ENCODE measurements at places on chromosomes 7 and 10.

DNA sequence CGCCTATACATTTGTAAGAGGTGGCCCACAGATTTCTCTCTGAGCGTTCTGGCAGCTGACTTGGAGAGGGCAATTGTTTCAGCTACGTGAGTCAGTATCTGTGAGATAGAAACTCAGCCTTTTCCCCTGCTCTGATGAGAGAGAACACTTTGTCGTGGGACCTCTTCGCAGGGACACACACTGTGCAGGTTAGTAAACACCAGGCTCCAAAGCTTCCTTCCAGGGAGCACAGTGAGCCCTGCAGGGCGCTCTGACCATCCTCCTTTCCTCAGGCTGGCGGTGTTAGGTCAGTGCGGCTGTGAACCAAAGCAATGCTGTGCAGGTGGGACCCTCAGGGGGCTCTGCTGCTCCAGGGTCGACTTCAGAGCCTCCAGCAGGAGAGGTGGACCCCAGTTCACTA is 152.2 kb upstream of the TCF7L2 start:
- DNase-seq, result no peak

DNA sequence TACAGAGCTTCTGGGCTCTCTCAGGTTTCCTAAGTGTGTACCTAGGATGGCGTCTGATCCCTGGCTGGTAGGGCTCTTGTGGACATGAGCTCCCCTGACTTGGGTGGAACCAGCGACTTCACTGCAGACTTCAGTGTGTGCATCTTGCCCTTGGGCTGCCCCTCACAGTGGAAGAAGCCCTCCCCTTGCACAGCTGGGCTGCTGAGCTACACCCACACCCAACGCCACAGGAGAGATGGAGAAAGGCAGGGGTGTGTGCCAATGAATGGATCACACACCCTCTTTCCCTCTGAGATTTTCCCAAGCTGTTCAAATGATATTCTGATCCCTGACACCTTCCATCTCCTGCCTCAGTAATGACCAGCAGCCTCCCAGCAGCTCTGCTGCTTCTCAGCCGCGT is 296.7 kb downstream of the GFRA1 start:
- DNase-seq, result no peak

GRCh38 chr7:25638068-25638467 is 409.8 kb upstream of the NPVF start:
- no peak for DNase-seq

GRCh38 chr10:1552881-1553670 is 184.2 kb downstream of the ADARB2 start:
- no peak for DNase-seq

DNA sequence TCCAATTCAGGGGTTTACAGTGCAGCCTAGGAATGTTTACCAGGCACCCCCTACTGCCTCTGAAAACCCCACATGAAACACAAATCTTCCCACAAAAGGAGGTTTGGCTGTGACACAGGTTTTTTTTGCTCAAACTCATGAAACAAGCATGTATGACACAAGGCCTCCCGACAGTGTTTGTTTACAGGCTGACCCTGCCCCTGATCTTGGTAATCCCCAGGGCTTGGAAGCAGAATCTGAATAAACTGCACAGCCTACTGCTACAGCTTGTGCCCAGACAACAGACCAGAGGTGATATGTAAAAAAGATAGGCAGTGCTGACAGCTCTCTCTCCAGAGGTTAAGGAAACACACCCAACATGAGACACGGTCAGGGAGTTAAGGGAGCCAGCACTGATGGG is 184.2 kb downstream of the KMT2E start:
- no peak for DNase-seq

GRCh38 chr10:53580465-53580864 is 807.9 kb upstream of the MBL2 start:
- no peak for DNase-seq

DNA sequence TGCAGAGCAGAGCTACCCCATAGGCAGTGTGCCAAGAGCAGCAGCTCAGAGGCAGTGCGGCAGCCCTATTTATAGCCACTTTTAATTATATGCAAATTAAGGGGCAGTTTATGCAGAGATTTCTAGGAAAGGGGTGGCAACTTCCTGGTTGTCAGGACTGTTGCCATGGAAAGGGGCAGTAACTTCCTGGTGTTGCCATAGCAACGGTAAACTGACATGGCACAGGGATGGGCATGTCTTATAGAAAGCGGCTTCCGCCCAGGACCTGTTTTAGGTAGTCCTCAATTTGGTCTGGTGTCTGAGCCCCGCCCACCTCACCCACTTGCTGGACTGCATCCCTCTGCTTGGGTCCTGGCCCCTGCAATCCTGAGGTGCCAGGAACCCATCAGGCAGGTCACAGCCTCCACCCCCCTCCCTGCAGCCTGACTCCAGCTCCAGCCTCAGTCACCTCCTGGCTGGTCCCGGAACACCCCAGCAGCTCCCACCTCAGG is 115.8 kb downstream of the TMEM130 start:
- DNase-seq, result no peak

DNA sequence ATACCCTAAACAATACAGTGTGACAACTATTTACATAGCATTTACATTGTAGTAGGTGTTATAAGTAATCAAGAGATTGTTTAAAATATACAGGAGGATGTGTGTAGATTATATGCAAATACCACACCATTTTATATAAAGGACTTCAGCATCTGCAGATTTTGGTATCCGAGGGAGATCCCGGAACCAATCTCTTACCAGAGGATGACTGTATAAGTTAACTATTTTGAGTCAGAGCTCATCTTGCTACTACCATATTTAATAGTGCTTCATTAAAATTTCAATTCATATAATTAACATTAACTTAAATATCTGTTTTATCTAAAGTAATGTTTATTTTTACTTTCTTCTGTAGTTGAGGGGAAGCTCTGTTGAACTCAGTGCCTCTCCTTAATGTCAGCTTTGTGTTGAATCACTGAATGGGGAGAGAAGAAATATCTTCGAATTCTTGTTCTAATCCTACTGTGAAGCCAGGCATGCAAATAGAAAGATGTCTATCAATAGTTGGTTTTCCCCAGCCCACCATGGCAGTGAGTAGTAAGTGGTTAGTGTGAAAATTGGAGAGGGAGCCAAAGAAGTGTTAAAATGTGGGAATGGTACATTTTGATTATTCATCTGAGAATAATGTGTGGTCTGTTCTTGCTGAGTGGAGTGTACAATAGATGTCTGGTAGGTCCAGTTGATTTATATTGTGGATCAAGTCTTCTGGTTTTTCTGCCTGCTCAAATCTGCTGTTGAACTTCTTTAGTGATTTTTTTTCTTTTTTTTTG is 90.1 kb upstream of the CYP26C1 start:
- no peak for DNase-seq

- no peak for DNase-seq
These were observed 133.3 kb downstream of the TEX36 start for GRCh38 chr10:125549653-125550052.

GRCh38 chr7:1810961-1811849 is 141.1 kb downstream of the ELFN1 start:
- DNase-seq, result peak; percentile 75
